Heart right ventricle (tissue), 16 donors: ENCODE measurements at places on chromosomes 1 and 21. TPM values are rescaled to one million over a fixed set of nuclear protein-coding genes. Genes with fewer than 3 reads are reported as not detected.

DNA sequence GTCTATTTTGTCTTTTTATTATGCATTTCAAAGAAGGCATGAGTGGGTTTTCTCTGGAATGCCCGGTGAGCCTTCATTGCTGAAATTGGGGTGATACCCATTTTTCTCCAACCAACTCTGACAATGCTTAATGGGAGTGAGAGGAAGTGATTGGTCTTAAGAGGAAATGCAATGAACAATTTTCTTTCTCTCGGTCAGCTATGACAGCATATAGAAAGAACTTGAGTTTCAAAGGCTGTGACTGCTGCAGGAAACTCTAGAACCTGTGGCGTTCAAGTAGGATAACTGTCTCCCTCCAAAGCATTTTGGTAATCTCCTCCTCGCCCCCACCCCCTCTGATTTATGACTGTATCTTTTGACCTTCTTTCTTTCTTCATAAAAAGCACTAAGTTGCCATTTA is 155.9 kb downstream of the LYPLAL1 start:
- no peak for DNase-seq

- DNase-seq = no peak
Measured at GRCh38 chr1:160454371-160455152, 54.2 kb downstream of the VANGL2 start.

DNA sequence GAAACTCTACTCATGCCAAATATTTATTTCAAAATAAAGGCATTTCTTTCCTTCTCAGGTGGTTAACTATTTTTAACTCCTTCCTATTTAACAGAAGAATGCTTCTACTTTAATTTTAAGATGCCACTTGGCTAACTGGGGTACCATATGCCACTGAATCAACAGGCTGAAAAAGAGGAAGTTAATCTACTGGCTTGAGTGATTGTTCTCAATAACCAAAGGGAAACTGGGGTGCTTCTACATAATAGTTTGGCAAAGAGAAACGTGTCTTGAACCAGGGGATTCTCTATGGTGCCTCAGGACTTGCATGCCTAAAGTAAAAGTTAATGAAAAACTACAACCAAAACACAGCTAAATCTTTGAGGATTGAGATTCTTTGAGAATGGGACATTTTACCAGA is 142.6 kb downstream of the DENND1B start:
- no peak for DNase-seq

DNA sequence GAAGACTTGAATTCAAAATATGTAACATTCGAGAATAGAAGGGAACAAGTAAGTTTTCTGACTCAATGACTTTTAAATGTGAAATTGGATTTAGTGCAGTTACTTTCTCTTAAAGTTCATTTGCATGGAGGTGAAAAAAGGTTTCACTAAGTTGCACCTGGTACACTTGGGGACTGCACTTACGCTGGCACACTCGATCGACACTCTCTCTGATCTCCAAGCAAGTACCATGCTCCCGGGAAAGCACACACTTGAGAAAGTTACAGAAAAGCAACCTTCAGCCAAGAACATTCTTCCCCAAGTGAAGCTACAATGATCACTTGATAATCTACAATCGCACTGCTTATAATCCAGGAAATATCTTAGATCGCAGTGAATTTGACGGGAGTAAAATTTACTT is 63.1 kb downstream of the COQ8A start:
- no peak for DNase-seq

DNA sequence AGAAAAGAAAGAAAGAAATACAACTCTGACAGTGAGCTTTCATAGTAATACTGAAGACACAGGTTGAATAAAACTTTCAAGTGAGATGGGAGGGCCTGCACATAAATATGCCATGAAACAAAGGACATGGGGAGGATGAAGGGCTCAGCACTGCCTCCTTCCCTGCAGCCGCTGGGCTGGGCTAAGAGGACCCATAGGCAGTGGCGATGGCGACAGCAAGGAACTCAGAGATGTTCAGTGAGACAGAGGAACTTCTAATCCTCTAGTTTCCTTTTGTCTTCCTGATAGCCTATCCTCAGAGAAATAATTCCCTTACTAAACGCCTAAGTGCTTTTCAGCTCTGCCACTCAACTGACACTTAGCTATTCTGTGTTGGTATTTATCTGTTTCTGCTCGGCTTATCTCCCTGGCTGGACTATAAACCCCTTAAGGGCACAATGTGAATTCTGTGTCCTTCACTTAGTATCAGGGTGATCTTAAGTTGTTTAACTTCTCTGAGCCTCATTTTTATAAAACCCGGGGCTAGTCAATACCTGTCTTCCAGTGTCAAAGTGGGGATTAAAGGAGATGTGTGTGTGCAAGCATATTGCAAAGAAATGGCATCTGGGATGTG is 24.4 kb upstream of the IER5 start:
- DNase-seq = no peak

FALEC gene
- total RNA-seq = not detected

- DNase-seq = no peak
Measured at GRCh38 chr1:61724506-61724812, 482 bp downstream of the TM2D1 start.

DNA sequence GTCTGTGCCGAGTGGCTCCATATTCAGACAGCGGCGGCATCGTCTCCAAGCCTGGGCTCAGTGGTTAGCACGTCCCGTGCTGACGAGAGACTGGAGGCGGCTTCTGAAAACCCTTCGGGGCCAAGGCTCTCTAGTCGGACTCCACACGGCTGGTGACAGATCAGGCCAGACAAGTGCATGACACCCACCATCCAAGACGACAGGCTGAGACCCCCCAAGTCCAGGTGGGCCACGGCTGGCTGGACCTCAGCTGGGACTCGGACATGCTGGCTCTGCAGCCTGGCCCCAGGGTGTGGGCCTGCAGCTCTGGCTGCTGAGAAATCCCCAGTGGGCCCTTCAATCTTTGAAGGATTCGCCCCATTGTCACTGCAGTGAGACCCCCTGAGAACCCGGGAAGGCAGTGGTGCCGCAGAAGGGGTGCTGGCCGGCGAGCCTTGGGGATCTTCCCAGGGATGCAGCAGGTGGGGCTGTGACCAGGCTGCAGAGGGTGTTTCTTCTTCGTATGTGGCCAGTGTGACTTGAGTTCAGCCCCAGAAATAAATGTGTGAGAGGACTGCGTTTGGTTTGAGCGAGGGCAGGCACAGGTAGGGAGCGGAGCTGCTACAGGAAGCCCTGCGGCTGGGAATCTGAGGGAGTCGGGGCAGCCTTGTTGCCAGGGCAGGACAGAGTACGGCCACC is 15.9 kb upstream of the SLC19A1 start:
- no peak for DNase-seq

DNA sequence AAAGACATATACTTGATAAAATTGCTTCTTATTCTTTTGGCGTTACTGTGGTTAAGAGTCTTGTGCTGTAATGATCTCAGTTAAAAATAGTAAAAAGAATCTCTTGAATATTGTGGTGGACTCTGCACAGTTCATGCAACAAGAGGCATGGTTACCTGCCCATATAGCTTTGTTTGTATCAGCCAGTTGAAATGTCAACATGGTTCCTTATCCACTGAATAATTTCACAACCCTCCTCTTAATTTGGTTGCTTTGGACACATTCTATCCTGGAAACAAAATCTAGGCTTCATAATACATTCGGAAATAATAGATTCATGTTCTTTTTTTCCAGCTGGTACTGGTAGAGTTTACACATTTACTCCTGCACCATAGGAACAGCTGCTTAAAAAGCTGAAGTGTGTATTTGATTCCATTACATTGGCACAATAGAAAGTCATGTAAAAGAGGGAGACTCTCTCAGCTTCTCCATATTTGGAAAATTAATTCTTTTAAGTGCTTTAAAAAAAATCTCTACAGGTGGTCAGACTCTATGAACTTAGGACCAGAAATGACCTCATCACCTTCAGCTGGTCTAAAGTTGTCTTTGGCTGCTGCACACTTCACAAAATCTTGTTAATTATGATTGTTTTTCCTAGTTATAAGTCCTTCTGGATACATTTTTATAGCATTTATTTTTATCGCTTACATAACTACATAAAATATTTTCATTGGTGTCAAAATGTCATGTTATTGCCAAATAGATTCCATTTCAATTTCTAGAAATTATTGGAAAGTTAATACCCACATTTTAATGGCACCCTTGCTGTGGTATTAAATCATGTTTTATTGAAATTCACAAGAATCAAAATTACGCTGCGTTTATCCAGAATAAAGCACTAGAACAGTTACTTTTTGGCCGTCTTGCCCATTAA is 100.2 kb downstream of the LTN1 start:
- DNase-seq = no peak

DNA sequence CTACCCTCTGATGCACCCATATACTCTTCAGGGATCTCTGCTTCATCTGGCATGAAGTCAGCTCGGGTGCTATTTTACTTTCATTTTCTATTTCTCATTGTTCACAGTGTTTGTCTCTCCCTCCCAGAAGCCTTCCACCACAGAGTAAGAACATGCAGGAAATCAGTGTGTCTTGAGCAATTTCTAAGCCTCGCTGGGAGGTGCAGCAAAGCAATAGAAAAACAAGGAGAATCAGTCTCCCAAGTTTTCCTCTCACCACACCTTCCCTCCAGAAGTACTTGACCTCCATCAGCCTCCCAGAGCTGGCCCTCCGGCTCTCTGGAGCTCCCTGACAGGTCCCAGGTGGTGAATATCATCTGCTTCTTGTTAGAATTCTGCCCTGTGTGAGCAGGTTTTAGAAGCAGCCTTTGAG is 594.7 kb upstream of the CAMK1G start:
- DNase-seq = peak; percentile 31

- no peak for DNase-seq
Measured at GRCh38 chr1:51535006-51535592, 16.0 kb upstream of the EPS15 start.

DNA sequence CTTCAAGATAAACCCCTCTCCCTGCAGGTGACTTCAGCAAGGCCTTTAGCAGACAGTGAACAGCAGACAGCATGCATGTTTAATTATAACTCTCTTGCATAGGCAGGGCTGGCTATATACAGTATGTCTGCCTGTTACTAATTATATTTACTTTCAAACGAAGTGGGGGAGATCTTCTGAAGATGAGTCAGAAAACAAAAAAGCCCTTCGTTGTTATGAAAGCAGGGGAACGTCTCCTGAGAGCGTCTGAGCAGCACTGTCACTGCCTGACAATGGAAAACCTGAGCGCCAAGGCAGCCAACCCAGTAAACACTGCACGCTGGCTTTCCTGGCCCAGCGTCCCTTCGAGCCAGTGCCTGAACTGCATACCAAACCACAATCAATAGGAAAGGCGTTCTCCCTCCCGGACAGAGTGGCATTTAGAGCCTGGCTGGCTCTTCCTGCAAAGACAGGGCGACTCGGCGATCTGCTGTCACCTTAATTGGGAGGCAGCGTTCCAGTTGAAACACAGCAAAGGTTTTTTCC is 54.1 kb downstream of the TOMM20 start:
- DNase-seq = peak; percentile 44

DNA sequence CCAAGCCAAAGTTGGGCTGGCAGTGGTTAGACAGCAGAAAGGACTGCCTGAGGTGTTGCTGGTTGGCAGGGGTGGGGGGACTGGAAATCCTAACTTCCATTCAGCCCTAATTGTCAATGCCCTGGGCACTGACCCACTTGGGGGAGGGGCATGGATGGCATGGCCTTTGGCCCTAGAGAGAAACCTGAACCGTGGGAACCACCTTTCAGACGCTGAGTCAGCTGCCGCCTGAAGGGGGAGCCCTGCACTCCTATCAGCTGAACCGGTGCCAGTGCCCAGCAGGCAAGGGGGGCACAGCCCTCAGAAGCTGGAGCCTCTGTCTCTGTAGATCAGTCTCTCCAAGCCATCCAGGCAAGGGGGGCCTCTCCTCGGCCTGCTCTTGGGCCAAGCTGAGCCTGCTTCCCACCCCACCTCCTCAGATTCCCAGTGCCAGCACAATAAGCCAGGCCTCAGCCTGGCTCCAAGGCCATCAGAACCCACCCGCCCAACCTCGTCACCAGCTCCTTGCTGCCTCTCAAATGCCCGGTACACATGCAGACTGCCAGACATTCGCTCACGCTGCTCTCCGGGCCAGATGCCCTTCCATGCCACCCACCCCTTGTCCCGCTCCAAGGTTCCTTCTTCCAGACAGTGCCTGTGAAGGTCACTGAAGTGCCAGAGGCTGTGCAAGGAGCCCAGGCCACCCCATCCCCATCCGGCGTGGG is 11.6 kb downstream of the TINAGL1 start:
- peak; percentile 73 for DNase-seq

OR2T34 gene
- not detected for total RNA-seq

DNA sequence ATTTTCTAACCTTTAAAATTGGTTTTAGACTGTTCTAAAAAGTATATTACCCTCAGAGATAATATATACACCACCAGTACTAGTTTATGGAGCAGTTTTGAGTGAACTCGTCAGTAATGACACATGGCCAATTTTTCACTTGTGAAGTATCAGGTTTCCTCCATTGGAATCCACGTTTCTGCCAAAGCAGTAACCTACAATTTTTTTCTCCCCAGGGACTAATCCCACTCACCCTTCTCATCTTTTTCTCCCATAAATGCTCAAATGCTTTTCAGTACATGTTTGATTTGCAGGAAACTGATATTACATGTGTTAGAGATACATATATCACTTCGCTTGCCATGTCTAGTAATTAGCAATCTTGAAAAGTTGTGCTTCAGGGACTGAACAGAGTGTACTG is 94.1 kb downstream of the COL24A1 start:
- DNase-seq = no peak
